ENCODE measurements at places on chromosomes 1 and 21.
A peak's percentile ranks its signal among the peaks of the same experiment; 100 is the strongest.

DNA sequence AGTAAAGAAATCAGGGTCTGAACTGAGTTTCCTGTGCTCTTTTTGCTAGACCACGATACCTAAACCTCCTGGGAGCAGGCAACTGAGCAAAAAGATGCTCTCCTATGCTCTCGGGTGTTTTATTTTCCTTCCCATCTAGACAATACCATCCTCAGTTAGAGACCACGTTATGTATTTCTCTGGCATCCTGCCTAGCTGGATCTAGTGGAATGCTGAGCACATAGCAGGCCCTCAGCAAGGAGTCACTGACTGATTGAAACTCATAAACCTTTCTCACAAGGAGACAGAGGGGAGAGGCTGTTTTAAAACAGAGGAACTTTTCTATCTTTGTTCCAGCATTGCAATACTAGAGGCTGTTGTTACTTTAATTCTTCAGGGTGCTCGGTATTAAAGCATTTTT, 168.0 kb downstream of the CYYR1 start:
- DNase-seq = no peak

DNA sequence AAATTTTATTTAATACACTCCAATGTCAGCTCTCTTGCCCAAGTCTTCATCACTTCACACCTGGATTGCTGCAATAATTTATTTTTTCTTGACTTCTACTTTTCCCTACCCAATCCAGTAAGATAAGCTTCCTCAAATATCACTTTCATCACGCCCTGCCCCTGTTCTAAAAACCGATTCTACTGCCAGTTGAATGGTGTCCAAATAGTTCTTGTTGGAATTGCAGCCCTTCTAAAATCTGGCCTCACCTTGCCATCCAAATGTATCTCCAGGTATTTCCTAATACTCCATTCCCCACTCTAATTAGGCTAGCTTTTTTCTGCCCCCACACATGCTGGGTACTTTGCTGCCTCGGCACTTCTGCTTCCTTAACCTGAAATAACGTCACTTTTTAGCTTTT, 152.5 kb downstream of the HMCN1 start:
- DNase-seq = no peak

DNA sequence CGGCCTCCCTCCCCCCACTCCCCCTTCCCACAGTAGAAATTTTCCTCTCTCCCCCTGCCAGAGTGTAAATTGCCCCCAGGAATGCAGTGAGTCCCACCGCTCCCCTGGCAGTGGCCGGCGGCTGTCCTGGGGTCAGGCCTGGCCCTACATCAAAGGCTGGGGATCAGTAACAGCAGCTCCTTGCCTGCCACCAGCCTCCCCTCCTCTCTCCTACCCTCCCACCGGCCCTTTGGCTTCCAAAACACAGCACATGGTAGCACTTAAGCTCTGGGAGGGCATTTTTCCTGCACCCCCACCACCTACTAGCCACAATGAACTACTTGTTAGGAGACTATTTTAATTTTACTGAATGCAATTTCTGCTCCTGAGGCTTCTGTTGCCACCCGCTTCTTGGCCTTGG, 9.0 kb upstream of the COL8A2 start:
- DNase-seq = no peak

GRCh38 chr1:202698276-202698675, 12.0 kb downstream of the SYT2 start:
- no peak for DNase-seq

DNA sequence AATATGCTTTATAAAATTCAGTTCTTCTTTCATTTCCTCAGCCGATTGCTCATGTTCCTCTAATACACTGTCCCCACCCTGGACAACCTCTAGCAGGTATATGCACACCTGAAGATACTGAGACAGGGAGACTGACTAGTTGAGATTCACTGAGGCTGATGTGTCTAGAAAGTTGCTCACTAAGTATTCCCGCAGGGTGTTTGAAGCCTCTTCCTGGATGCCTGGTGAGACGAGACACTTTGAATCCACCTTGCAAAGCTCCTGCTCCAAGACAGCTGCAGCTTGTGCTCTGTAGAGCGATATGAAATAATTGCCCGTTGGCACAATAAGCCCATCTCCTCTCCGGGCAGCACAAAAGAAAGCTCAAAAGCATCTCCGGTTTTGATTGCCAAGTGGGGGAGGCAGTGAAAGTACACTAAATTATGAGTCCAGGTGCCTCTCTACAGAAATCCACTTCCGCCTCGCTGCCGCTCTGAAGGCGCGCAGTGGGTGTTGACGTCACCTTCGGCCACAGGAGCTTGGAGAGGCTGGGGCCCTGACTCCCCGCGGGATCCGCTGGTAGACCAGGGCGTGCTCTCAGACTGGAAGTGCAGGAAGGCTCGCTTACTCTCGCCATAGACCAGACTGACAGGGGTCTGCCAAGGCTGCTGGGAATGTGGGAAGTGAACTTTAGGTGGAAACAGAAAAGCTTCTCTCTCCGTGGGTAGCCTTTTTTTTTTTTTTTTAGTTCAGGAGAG, 46.3 kb downstream of the GPA33 start:
- peak; percentile 88 for DNase-seq

- DNase-seq = no peak
These were observed 127.8 kb downstream of the OSBPL9 start for GRCh38 chr1:51744506-51745303.

GRCh38 chr1:220462752-220463151, 65.2 kb upstream of the MARK1 start:
- no peak for DNase-seq

DNA sequence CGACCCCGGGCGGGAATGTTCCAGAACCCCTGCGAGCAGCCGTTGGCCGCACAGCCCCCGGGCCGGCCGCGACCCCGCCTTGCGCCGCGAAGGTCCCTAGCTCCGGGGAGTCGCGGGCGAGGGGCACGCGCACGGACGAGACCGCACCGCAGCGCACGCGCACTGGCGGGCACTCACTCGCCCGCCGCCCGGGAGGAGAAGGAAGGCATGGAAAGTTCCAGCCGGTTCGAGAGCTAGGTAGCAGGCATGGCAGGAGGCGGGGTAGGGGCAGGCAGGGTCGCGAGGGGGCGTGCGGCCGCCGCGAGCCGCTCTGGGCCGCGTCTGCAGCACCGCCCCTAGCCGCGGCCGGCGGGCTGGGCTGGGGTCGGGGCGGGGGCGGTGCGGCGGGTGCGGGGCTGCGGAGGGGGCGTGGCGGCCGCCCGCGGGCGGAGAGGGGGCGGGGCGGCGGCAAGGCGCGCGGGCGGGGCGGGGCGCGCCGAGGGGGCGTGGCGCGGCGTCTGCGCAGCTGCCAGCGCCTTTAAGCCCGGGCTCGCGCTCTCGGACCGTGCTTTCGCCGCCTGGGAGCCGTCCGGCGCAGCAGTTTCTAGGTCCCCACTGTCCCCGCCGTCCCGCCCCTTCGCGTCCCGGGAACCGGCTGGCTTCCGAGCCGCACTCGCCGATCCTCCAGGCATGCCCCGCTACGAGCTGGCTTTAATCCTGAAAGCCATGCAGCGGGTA, at the start of the genes MRPS6 and SLC5A3:
MRPS6 (plus strand) TSS at position 547 of the 717 bp plus-strand sequence; CDS start at position 670, 123 bp downstream.
SLC5A3 (plus strand) TSS at position 547 of the 717 bp plus-strand sequence. CDS start 21,621 bp downstream, outside the sequence.
- DNase-seq = peak; percentile 69

DNA sequence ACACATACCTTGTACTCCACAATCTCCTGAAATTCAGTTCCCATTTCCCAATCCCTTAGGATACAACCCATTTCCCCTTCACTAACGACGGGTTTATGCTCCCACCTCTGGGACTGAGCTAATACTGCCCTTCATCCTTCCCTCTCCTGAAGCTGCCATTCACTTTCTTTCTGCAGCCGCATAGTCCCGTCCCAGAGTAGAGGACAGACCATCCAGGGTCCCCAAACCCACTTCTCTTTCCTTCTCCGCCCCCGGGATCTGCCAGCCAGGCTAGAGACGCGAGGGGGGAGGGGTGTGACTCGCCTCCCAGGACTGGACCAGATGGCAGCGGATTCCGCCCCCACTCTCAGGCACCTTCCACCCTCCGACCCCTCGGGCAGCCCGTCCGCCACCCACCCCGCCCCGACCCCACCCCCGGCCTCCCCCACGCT, 679 bp downstream of the ABL2 start:
- DNase-seq = peak; percentile 35

GRCh38 chr1:231993968-231994455, 367.4 kb downstream of the DISC1 start:
- no peak for DNase-seq

DNA sequence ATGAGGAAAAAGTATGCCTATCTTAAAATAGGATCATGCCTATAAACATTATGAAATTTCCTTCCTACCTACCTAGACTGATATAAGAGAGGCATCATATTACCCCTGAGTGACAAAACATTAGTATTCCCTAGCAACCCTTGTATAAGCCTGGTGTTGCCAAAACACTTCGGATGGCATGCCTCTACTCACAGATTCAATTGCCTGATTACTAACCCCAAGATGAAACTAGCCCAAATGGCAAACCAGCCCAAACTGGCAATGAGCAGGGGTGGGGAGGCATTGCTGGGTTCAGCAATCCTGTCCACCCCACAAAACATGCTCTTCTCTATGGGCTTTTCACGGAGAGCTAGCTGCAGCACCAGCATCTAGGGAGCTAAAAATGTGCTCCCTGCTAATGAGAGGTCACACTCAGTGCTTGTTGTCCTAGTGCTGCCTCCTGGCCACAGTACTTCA, 13.9 kb downstream of the PALMD start:
- no peak for DNase-seq

All from activated naive CD4-positive, alpha-beta T cell treated with anti-CD3 and anti-CD28 coated beads for 36 hours (primary cell).